Activated naive CD4-positive, alpha-beta T cell (primary cell): ENCODE measurements at places on chromosomes 16 and 17.

DNA sequence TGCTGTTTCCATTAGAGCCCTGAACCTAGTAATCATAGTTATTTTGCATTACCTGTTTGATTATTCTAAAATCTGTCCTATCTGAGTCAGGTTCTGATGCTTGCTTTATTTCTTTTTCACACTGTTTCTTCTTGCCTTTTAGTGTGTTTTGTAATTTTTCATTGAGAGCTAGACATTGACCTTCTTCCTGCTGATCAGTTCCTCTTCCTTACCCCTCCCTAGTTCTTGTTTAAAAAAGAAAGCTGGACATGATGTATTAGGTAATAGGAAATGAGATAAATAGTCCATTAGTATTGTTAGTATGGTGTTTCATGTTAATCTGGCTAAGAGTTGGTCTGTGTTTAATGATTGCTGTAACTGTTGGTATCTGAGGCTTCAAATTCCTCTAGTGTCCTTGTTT lies 13.4 kb downstream of the WWP2 start:
- no peak for DNase-seq

GRCh38 chr17:68182940-68183551 lies 64.8 kb upstream of the AMZ2 start:
- DNase-seq: no peak

DNA sequence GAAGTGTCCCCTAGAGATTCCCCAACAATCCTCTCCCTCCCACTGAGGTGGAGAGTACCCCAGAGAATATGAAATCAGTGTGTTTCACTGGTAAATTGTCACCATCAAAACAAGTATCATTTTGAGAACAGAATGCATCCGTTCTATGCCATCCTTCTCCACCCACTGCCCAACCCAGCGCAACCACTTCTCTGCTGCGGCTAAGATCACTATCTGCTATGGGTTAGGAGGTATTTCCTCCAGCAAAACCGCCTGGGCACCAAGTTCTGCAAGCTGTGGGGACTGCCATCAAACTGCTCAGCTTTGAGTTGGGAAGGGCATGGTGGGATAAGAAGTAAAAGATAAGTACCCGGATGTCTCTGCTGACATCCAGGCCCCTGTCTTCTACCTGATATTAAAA lies 24.4 kb downstream of the CNTNAP1 start:
- no peak for DNase-seq

- DNase-seq: no peak
Observed at GRCh38 chr16:7398536-7398935, 65.9 kb downstream of the RBFOX1 start.

DNA sequence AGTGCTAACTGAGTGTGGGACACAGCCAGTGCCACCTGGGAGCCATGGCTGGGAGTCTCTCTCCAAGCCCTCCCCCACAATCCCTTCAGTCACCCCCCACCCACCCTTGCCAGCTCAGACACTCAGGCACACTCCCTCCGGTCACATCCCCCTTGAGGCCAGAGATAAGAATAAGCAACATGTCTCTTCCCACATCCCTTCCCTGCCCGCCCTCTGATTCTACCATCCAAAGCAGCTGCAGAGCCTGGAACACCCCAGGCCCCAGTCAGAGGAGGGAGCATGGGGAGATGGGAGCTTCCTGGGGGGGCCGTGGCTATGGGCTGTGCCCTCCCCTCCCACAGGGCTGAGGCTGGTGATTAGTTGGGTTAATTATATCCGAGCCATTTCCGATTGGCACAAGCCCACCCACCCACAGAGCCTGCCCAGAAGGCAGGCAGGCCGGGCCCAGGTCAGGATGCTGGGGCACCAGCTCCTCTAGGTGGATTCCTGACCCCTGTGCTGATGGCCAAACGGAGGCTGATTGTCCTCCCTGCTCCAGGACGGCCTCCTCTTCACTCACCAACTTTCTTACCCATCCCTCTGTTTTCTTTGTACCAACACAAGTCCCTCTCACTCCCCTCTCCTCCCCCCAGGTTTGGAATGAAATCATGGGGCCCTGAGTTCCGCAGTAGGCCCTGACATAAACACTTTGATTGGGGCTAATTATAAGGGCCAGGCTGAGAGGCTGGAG lies 28.6 kb upstream of the MEIOC start:
- no peak for DNase-seq

DNA sequence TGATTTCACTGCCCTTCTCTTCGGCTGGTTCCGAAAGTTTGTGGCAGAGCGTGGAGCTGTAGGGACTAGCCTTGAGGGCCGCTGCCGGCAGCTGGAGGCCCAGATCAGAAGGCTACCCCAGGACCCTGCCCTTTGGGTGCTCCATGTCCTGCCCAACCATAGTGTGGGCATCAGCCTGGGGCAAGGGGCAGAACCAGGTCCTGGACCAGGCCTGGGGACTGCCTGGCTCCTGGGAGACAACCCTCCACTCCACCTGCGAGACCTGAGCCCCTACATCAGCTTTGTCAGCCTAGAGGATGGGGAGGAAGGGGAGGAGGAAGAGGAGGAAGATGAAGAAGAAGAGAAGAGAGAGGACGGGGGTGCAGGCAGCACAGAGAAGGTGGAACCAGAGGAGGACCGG lies 856 bp upstream of the CXCL16 start:
- no peak for DNase-seq

DNA sequence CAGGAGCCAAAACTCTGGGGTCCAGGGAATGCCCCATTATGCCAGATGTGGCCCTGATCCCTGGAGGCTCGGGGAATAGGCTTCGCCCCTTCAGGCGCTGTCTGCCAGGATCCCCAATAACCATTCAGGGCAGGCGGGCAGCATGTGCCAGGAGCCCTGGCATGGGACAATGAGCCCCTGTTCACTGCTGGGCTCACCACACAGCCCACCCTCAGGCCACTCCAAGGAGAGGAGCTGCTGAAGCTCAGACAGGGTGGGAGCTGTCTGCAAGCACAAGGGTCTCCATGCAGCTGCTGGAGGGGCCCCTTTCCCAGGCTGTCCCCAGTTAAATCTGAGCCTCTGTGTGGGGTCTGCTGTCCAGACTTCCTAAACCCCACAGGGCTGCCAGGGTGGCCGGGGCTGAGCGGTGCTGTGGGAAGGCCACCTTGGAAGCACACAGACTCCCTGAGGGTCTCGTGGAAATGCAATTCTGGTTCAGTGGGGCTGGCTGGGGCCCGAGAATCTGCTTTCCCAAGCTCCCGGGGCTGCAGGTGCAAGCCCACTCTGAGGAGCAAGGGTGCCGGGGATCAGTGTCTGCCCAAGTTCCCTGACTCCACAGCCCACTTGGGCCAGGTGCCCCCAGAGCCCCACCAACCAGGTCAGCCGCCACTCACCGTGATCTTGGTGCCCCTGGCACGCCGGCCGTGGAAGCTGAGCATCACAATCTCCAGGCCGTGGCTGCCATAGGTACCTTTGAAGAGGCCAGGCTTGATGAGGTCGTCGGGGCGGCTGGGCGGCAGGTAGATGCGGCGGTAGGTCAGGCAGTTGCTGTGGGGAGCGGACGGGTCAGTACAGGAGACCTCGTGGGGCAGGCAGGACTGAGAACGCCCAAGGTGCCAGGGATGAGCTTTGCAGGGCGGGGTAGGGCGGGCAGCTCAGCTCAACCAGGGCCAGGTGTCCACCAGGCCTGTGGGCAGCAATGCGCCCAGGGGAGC lies 17.7 kb upstream of the C16orf95 start:
- no peak for DNase-seq

- no peak for DNase-seq
Observed at GRCh38 chr17:54754560-54754959, 146.1 kb upstream of the TOM1L1 start.

- no peak for DNase-seq
Observed at GRCh38 chr17:42855048-42855596, 4.1 kb downstream of the AOC3 start.

GRCh38 chr17:67247416-67247900 lies 2.5 kb upstream of the HELZ start:
- no peak for DNase-seq

GRCh38 chr17:66531851-66532295 lies 229.5 kb downstream of the PRKCA start:
- no peak for DNase-seq

- DNase-seq: no peak
Observed at GRCh38 chr16:82832821-82833220, 206.1 kb downstream of the CDH13 start.

- no peak for DNase-seq
Observed at GRCh38 chr16:72853575-72854266, 194.2 kb downstream of the ZFHX3 start.

DNA sequence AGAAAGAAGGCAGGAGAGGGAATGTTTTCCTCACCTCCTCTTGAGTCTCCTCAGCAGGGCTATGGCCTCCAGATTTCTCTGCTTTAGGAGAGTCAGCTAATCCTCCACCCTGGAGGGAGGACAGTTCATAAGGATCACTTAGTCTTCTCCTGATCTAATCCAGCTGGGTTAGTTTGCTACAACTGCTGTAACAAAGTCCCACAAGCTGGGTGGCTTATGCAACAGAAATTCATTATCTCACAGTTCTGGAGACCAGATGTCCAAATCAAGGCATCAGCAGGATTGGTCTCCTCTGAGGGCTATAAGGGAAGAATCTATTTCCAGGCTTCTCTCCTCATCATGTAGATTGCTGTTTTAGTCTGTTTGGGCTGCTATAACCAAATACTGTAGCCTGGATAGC lies 40.6 kb upstream of the XYLT1 start:
- no peak for DNase-seq

DNA sequence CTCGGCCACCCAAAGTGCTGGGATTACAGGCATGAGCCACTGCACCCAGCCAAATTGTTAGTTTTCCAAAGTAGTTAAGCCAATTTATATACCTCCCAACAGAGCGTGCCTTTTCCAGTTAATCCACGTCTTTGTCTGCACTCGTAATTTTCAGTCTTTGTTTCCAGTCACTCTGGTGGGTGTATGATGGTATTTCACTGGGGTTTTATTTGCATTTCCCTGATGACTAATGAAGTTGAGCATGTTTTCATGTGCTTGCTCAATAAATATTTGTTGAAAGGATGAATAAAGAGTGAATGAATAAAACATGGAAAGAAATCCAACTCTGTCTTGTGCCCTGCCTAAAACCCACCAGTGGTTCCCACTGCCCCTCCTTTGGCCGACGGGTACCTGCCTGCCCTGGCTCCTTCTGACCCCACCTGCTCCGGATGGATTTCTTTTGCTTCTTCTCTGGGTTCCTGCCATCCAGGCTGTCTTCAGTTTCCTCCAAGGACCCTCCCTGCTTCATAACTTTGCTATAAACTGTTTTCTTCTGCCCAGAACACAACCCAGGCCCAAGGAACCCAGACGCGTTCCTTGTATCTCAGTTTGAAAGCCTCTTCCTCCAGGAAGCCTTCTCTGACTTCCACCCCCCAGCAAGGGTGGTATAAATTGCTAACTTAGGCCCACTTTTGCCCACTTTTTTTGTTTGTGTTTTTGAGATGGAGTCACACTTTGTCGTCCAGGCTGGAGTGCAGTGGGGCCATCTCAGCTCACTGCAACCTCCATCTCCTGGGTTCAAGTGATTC lies 3.0 kb upstream of the ABCC1 start:
- DNase-seq: no peak

DNA sequence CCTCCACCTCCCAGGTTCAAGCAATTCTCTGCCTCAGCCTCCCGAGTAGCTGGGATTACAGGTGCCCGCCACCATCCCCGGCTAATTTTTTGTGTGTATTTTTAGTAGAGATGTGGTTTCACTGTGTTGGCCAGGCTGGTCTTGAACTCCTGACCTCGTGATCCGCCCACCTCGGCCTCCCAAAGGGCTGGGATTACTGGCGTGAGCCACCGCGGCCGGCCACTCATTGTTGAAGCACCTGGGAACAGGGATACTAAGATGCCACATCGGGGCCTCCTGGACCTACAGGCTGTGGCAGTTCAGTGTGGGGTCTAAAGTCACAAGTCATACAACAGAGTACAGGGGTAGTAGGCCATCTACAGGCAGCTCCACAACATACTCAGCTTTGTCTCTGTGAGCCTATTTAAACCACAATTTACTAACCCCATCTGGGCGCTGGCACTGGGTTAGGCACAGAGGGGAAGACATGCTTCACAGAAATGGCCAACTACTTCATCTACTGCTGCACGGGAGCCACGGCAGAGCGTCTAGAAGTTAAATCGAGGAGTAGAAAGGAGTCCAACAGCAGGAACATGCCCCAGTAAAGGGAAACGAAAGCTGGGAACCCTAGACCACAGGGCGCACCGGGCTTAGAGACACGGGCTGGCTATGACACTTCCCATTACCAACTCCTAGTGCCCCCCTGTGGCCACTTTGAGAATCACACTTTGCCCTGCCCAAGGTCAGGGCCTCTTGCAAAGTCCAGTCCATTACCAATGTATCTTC lies 4.3 kb downstream of the VAMP2 start:
- DNase-seq: peak; percentile 84

- DNase-seq: no peak
Observed at GRCh38 chr17:6384481-6384880, 50.4 kb downstream of the AIPL1 start.

DNA sequence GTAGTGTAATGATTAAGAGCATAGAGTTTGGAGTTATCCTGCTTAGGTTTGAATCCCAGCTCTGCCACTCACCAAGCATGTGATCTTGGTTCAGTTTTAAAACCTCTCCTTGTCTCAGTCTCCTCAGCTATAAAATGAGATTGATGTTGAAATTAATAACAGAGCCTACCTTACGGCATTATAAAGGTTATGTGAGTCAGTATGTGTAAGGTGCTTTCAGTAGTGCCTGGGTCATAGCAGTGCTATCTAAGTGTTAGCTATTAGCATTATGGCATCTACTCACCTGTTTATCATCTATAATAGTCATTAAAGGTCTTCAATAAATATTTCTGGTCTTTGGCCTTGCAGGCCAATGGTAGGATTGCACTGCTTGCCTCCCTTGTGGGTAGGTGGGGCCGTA lies 53.4 kb downstream of the PRKCB start:
- no peak for DNase-seq

GRCh38 chr17:3510090-3510489 lies 34.3 kb downstream of the ASPA start:
- no peak for DNase-seq

GRCh38 chr16:86525696-86526095 lies 15.4 kb downstream of the FOXF1 start:
- DNase-seq: no peak

GRCh38 chr17:66988069-66988798 lies 23.7 kb downstream of the CACNG4 start:
- DNase-seq: no peak

GRCh38 chr17:66963909-66964771 lies at the start of gene CACNG4:
TSS of gene CACNG4 (plus strand) at chr17:66964707. CDS start at chr17:66964912, 205 bp downstream.
- no peak for DNase-seq

DNA sequence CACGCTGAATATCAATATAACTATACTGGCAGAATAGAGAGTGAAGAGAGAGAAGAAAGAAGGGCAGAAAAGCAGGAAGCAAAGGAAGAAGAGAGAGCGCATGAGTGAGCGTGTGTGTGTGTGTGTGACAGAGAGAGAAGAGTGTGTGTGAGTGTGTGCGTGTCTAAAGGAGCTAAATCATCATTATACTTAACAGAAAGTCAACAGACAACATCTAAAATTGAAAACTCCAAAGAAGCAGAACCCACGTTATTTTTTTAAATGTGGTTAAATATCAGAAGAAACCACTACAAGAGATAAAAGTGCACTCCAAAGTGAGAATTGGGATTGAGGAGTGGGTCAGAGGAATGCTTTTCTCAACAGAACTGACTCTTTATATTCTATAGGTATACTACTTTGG lies 77.2 kb downstream of the BRIP1 start:
- DNase-seq: no peak
